ENCODE measurements at places on chromosomes 12 and 14.

DNA sequence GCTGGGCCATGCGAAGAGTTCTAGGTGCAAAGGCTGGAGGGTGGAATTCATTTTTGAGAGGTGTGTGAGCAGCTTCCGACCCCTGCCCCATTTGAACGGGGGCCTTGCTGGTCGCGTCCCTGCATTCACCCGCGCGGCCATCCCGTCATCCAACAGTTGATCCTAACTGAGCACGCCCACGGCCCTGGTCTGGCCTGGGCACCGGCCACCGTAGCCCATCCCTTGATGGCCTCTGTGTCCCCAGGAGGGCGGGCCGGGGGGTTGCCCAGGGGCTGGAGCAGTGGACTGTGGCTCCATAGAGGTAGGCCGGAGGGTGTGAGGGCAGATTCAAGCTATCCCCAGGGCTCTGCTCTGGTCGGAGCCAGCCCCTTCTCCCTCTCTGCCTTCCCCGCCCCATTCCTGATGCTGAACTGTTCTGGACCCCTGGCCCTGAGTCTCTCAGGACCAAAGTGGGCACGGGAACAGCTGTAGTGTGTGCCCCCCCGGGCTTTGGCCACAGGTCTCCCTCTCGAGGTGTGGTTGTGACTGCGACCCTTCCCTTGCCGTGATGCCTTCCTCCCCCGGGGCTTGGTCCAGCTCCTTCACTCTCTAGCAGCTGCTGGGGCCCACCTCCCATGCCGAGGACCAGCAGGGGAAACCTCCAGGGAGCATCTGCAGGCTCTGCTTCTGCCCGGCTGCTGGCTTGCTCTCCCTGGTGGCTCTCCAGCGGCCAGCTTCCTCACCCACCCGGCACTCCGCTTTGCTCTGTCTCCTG, 9.1 kb downstream of the MEG3 start:
- DNase-seq: no peak

DNA sequence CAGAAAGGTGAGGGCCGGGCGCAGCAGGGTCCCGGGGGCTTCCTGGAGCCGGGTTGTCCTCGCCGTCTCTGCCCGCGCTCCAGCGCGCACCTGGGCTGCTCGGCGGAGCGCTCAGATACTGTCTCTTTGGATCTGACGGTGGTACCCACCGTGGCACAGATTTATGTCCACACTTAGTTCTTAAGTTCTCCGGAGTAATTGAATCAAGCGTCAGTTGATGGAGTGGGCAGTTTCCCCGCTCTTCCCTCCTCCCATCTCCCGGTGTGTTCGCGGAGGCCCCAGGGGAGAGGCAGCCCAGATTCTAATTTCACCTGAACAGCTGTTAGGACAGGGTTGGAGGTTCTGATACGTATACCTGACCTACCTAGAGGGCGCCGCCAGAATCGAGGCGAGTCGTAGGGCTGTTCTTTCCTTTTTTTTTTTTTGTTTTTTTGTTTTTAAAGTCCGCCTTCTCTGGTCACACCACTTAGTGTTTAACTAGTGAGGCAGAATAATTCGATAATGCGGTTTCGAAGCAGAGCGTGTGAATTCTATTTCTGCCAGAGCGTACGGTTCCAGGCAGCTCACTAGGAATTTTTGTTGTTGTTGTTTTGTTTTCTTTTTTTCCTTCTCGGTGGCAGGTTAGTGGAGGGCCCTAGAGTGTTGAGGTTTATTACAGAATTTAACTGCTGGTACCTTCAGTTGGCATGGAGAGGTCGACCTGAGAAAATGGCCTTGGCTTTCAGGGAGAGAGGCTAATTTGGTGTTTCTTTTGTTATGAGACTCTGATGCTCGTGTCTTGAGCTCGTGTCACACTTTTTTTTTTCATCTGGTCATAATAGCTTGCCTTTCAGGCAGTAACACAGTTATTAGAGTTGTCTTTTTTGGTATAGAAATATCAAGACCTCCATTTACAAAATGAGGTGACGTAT, 22.3 kb upstream of the GNS start:
- no peak for DNase-seq

GRCh38 chr12:55686366-55687010, 21.2 kb downstream of the ITGA7 start:
- DNase-seq: peak; percentile 35

GRCh38 chr14:101838476-101838875, 77.0 kb downstream of the PPP2R5C start:
- DNase-seq: no peak

GRCh38 chr14:70934084-70934483, 26.8 kb downstream of the PCNX1 start:
- DNase-seq: no peak

DNA sequence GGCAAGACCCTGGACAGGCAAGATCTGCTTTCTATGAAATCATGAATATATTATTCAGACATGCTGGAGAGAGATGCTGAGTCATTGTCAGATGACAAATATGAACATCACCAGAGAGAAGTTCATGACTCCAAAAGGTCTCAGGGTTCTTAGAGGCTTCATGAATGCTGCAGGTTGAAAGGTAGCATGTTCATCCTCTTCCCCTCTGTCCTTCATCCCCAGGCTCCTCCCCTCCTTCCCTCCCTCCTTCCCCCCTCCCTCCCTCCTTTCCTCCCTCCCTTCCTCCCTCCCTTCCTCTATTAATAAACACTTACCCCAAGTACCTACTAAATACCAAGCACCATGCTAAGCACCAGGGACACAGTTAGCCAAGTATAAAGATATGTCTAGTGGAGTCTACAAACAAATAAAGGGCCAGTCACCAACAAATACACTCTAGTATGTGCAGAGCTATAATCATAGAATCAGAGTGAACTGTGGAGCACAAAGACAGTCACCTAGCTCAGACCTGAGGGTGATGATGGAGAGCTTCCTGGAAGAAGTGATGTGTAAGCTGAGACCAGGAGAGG, 46.2 kb downstream of the RPH3A start:
- DNase-seq: no peak

DNA sequence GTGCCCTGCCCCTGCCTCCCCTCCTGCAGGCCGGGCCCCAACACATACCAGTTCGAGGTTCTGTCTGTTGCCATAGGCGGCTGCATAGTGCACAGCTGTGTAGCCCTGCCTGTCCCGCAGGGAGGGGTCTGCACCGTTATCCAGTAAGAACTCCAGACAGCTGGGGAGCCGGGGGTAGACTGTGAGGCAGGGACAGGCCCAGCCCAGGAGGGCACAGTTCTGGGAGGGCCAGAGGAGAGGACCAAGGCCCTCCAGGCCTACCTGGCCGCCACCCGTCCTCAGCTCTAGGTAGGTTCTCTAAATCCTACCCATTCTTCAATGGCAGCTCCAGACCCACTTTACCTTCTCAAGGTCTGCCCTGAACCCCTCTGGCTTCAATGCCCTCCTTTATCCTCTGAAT, 9.5 kb downstream of the ANKRD52 start:
- DNase-seq: no peak

DNA sequence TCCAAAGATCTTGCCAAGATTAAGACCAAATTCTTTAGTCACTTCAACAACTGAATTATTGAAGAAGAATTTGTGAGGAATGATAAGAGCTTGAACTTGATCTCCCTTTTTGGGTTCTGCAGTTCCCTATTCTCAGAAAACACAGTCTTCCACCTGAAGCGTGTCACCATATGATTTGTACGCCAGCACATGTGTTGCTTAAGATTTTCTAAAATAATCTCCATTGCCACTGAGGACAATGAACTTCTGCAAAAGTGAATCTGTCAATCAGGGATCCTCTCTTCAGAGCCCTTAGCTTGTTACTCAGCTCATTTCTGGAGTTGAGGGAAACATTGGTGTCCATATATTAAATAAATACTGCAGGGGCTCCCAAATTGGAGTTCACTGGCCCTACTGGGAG, 4.2 kb upstream of the SPIC start:
- DNase-seq: no peak

Data from chondrocyte (in vitro differentiated cells).